ENCODE measurements at places on chromosomes 2 and 18. TPM values are rescaled to one million over a fixed set of nuclear protein-coding genes. Genes with fewer than 3 reads are reported as not detected.

GRCh38 chr2:143514413-143514812 is 385.2 kb downstream of the ARHGAP15 start:
- no peaks in the 10 kb centered on the region for H3K36me3 ChIP-seq
- no peaks in the 10 kb centered on the region for H3K27me3 ChIP-seq
- H3K4me1 ChIP-seq, result no peaks in the 10 kb centered on the region
- DNase-seq, result no peak
- no peak overlapping the region for H3K27ac ChIP-seq
- no peak overlapping the region for H3K4me3 ChIP-seq

GRCh38 chr2:228678110-228678509 is 496.6 kb upstream of the SPHKAP start:
- H3K36me3 ChIP-seq, result no peaks in the 10 kb centered on the region
- H3K27me3 ChIP-seq, result no peaks in the 10 kb centered on the region
- H3K4me3 ChIP-seq, result no peak overlapping the region
- DNase-seq, result no peak

GRCh38 chr2:3432067-3432466 is 52.6 kb downstream of the TRAPPC12 start:
- H3K27me3 ChIP-seq, result no peaks in the 10 kb centered on the region
- peaks cover 47% of the 10 kb centered on the region for H3K36me3 ChIP-seq
- no peak overlapping the region for H3K27ac ChIP-seq
- DNase-seq, result no peak
- no peaks in the 10 kb centered on the region for H3K4me1 ChIP-seq
- no peak overlapping the region for H3K4me3 ChIP-seq

- H3K4me1 ChIP-seq, result no peaks in the 10 kb centered on the region
- H3K36me3 ChIP-seq, result no peaks in the 10 kb centered on the region
- H3K27ac ChIP-seq, result no peak overlapping the region
- no peak overlapping the region for H3K4me3 ChIP-seq
- H3K27me3 ChIP-seq, result no peaks in the 10 kb centered on the region
- DNase-seq, result no peak
Measured at GRCh38 chr2:124607679-124608078, 582.6 kb downstream of the CNTNAP5 start.

DNA sequence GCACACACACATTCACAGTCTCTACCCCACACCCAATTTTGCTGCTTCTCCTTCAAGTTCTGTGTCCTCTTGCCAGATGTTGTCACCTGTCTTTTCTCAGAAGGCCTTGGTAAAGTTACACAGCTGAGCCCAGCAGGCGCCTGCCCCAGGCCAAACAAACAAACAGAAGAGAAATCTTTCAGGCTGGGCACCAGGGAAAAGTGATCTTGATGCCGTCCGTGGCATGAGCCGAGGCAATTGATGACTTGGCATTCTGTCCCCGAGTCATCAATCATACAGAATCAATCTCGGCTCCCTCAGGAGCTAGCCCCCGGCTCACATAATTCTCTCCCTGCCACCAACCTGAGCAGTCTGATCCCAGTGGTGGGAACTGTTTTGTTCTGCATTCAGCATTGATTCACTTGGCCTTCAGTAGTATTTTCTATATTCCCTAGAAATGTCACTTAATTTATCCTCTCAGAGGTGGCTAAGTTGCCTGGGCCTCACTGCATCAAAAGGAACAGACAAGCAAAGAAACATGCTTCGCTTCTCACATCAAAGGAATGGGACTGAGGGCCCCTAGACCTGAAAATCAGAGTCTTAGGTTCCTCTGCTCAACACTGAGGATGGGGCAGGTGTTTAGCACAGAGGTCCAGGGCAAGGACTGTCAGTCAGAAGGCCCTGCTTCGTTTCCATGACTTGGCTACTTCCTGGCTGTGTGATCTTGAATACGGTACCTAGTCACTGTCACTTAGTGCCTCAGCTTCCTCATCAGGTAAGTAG is 278.8 kb upstream of the CELF4 start:
- no peaks in the 10 kb centered on the region for H3K27me3 ChIP-seq
- no peak overlapping the region for H3K27ac ChIP-seq
- H3K36me3 ChIP-seq, result no peaks in the 10 kb centered on the region
- H3K4me3 ChIP-seq, result no peak overlapping the region
- H3K4me1 ChIP-seq, result no peaks in the 10 kb centered on the region
- DNase-seq, result peak; percentile 91

DNA sequence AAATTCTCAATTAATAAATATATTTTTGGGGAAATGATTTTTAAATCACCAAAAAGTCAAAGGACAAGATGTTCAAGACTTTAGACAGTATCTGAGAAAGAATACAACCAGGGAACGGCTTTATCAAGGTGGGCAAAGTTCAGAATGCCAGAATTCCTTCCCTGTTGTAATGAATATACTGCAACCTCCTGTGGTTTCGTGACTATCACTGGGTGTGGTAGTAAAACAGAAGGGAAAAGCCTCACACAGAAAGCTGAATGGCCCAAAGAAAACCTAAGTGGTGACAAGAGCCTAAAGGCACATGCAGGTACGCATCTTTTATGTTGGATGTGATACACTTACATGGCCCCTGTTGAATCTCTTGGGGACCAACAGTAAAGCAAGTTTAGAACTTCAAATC is 37.1 kb downstream of the MBD2 start:
- no peak for DNase-seq
- no peak overlapping the region for H3K4me3 ChIP-seq
- H3K4me1 ChIP-seq, result no peaks in the 10 kb centered on the region
- no peaks in the 10 kb centered on the region for H3K27me3 ChIP-seq
- peaks cover 28% of the 10 kb centered on the region for H3K36me3 ChIP-seq

- no peaks in the 10 kb centered on the region for H3K4me1 ChIP-seq
- no peaks in the 10 kb centered on the region for H3K36me3 ChIP-seq
- H3K27me3 ChIP-seq, result no peaks in the 10 kb centered on the region
- no peak overlapping the region for H3K4me3 ChIP-seq
Measured at GRCh38 chr2:222100704-222101699, 197.8 kb downstream of the PAX3 start.

DNA sequence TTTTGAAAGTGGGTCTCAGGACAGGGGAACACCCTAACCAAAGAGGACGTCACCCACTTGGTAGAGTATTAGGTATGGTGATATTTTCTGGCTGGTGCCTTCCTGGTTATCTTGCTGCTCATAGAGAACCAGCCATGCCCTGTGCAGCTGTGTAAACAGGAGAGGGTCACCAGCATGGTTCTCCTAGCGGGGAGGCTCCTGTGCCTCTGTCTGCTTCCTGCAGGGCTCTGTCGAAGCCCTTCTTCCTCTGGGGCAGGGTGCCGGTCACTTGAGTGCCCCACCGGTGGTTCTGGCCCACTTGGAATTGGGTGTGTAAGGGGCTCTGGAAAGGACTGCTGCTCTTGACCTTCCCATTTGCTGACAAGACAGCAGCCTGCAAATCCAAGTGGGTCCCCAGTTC is 131.6 kb upstream of the MSH6 start:
- H3K36me3 ChIP-seq, result no peaks in the 10 kb centered on the region
- H3K27ac ChIP-seq, result no peak overlapping the region
- no peak for DNase-seq
- no peaks in the 10 kb centered on the region for H3K4me1 ChIP-seq
- no peak overlapping the region for H3K4me3 ChIP-seq

- no peaks in the 10 kb centered on the region for H3K36me3 ChIP-seq
- no peak overlapping the region for H3K4me3 ChIP-seq
- no peak overlapping the region for H3K27ac ChIP-seq
- H3K4me1 ChIP-seq, result no peaks in the 10 kb centered on the region
- peak; percentile 87 for DNase-seq
- no peaks in the 10 kb centered on the region for H3K27me3 ChIP-seq
Measured at GRCh38 chr2:239692362-239692851, 291.6 kb upstream of the HDAC4 start.

- H3K27ac ChIP-seq, result no peak overlapping the region
- H3K36me3 ChIP-seq, result no peaks in the 10 kb centered on the region
- no peak for DNase-seq
- no peak overlapping the region for H3K4me3 ChIP-seq
- no peaks in the 10 kb centered on the region for H3K4me1 ChIP-seq
- no peaks in the 10 kb centered on the region for H3K27me3 ChIP-seq
Measured at GRCh38 chr2:45626387-45627221, 15.5 kb upstream of the SRBD1 start.

DNA sequence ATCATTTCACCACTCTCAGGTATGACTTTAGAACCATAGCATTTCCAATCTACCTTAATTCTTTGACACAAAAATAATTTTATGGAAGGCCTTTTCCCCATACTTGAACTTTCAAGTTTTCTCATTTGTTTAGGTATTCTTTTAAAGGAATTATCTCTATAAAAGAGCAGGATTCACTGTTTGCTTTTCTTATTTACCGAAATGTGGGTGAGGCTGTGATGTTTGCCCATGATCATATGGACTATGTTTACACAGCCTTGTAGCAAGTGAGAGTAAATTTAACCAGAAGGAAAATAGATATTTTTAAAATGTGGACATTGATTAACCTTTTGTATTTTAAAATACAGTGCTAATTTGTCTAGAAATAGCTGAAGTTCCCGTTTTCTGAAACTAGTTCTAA is 26.3 kb downstream of the CAB39 start:
- no peaks in the 10 kb centered on the region for H3K36me3 ChIP-seq
- DNase-seq, result no peak
- no peaks in the 10 kb centered on the region for H3K27me3 ChIP-seq
- H3K27ac ChIP-seq, result peak overlapping the region; percentile 50
- H3K4me3 ChIP-seq, result no peak overlapping the region
- peaks cover 57% of the 10 kb centered on the region for H3K4me1 ChIP-seq

- no peak for DNase-seq
- no peaks in the 10 kb centered on the region for H3K4me1 ChIP-seq
- H3K36me3 ChIP-seq, result no peaks in the 10 kb centered on the region
- no peak overlapping the region for H3K4me3 ChIP-seq
- no peaks in the 10 kb centered on the region for H3K27me3 ChIP-seq
Measured at GRCh38 chr2:108691447-108691846, 27.8 kb upstream of the RANBP2 start.

Gene EIF2AK2
- 27.3 TPM for total RNA-seq

Gene TMEM37
- 2.8 TPM for total RNA-seq

Gene KRTCAP3
- not detected for total RNA-seq
